ENCODE measurements at places on chromosomes 13 and 19.

- DNase-seq = no peak
Measured at GRCh38 chr13:113975416-113975815, 1.5 kb upstream of the C13orf46 start.

GRCh38 chr13:71017607-71018006, 849.4 kb downstream of the DACH1 start:
- DNase-seq = no peak

GRCh38 chr19:10642473-10643171, 11.5 kb upstream of the ILF3 start:
- DNase-seq = no peak

DNA sequence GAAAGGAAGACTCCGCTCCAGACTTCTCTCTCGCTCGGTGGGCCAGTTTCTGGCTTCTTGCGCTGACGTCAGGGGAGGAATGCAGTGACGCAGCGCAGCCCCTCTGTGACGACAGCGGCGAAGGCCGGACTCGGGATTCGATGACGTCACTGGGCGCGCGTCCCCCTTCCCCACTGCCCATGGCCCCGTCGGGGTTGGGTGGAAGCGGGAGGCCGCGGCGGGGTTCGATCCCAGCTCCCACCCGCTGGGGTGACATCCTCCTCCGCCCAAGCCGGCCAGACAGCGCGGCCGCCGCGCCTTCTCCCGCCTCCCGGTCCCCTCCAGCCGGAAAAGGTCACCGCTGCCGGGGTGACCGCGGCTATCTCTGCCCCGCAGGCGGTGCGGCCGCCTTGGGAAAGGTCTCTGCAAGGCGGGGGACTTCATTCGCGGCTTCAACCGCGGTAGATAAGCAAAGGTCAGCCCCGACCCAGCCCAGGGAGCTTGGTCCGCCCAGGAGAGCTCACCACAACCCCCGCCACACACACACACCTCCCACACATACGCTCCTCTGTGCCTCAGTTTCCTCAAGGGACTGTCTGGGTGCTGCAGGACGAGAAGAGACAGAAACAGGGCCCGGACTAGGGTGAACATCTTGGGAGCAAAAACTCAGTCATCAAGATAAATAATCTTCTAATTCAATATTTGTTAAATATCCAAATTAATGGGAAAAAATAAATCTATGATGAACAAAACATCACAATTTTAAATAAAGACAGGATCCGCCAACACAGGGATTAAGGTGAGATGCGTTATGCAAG, 844 bp upstream of the RFX1 start:
- no peak for DNase-seq

- no peak for DNase-seq
Measured at GRCh38 chr19:17210296-17210695, 4.9 kb upstream of the USE1 start.

GRCh38 chr13:103324641-103325040, 258.4 kb upstream of the SLC10A2 start:
- no peak for DNase-seq

GRCh38 chr13:41919031-41919740, 41.7 kb downstream of the VWA8 start:
- DNase-seq = no peak

GRCh38 chr19:52140032-52140710, 433 bp upstream of the ZNF616 start:
- DNase-seq = no peak

DNA sequence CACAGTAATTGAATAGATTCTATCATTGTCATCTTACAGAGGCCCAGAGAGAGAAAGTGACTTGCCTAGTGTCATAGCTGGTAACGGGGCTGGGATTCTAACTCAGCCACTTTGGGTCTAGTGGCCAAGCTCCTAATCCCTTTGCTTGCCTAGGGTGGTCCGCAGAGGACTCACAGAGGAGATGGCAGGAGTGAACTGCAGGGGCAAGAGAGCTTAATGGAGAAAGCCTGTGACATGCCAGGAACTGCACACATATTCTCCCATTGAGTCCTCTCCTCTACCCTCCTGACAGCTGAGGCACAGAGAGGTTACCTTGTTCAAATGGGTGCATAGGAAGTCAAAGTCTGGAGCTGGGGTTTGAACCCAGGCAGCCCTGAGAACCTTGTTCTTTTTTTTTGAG, 2.7 kb downstream of the LSR start:
- no peak for DNase-seq

DNA sequence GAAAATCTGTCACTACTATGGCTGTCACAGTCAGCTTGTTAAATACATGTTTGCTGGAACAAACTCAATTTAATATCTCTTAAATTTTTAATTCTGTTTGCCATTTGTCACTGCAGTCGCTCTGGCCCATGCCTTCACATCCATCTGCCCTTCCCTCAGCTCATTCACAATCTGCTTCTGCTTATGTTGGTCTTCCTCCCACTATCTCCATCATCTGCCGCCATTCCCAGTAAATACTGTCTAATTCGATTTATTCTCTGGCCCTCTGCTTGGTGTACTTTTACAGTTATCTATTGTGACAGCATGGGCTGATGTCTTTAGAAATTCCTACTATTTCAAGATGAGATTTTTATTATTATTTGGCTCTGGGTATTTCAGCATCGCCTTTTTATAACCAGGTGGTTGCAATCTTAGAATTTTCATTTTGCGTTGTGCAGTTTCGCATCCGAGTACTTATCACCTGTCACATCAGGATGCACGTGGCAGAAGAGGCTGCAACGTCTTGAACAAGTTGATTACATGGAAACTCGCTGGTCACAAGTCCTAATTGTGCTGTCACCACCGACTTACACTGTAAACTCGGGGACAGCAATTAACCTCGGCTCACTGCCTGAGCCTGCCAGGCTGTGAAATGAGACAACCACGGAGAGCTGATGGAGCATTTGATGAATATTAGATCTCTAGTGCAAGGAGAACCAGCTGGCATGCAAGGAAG, 158.4 kb downstream of the MYO16 start:
- no peak for DNase-seq

DNA sequence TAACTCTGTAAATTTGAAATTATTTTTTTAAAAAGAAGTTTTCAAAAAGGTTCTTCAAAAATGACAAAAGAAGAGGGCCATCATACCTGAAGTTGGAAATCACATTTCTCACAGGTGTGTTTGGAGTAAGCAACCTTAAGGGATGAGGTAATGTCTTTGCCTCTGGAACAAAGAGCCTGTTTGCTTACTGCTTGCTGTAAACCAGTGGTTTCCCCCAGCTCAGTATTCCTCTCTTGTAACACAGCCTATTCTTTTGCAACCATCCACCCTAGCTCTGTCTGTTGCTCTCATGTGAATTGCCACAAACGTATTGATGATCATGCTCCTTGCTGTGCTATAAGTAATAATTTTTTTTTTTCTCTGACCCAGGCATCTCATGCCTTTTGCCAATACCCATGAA, 38.1 kb downstream of the UCHL3 start:
- DNase-seq = no peak

DNA sequence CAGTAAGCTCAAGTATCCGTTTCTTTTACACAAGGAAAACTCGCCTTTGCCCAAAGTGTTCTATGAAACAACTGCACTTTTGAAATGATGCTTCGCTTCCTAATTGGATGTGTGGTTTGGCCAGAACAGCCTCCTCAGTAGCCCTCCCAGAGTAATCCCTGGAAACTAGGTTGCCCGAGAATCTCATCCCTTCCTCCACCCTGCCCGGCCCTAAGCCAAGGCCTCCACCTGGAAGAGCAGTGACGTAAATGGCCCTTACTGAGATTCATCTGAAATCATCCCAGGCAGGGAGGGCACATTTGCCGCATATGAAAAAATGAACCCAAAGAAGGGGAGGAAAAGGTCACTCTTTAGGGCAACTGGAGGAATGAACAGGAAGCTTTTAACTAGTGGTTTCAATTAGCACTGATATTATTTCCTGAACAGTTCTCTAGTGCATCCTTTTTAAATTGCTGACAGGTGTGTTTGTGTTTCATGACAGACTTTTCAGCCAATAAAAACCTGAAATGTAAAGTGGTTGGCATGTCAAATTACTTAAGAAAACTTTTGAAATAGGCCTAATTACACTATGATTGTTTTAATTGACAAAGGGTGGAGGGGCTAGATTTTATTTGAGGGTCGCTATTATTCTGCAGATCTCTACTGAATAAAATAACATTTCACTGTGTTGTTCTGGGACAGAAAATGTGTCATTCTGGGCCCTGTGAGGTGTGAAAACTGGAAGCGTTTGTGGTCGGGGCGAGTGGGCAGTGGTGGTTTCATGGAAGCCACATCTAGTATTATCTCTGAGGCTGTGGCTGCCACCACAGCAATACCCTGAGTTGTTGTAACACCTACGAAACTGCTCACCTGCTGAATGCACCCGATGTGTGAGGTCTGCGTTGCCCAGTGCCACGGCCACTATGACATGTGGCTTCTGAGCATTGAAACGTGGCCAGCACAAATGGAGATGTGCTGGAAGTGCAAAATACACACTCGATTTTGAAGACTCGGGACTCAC, 112.1 kb downstream of the ZIC5 start:
- DNase-seq = peak; percentile 60

DNA sequence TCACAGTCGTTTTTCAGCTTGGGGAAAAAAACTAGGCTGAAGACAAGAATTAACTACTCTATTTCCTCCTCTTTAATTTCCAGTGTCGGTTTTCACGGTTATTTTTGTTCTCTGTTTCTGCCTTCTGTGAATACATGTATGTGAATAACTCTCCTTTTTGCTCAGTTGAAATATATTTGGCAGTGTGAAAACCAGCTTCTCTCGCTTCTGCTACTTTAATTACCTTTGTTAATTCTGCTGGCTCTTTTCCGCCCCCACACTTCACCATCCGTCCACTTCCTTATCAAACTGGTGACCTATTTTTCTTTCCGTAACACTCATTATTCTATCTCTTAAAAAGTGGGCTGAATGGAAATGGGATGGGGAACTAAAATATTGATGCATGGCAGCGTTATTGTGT, 126.4 kb downstream of the POU4F1 start:
- no peak for DNase-seq

GRCh38 chr19:44904426-44904994, 1.1 kb upstream of the APOE start:
- DNase-seq = peak; percentile 15

GRCh38 chr19:40907968-40908735, 26.1 kb upstream of the CYP2A7 start:
- peak; percentile 53 for DNase-seq

GRCh38 chr19:6038634-6039405, 60.9 kb upstream of the RANBP3 start:
- DNase-seq = peak; percentile 52

DNA sequence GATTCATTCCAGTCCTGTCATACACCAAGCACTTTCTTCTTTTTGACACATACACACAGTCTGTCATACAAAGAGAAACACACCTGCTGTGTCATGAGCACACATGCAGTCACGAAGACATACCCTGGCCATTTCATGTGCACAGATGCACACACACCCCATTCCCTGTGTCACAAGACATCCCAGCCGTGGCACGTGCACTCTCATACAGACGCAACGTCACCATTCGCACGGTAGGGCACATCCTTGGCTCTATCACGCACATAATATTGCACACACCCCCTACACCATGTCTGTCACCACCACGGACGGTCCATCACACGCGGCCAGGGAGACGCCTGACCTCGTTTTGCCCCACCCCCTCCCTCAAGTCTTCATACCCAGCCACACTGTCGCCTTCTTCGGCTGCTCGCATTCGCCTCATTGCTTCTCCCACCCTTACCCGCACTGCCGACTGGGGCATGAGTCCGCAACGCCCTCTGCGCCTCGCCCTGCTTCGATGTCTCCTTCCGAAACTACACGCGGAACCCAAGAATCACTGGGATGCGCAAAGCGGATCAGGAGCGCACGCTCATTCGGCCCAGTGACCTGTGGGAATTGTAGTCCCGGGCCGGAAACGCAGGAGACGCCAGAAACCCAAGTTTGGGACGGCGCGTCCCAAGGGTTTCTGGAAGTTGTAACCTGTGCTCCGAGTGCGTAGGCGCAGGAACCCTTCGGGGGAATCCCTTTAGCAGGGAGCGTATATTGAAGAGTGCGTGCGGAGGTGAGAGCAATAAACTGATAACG, 6.8 kb upstream of the ZNF283 start:
- DNase-seq = peak; percentile 14

- no peak for DNase-seq
Measured at GRCh38 chr19:15280915-15281683, 48.9 kb upstream of the EPHX3 start.

DNA sequence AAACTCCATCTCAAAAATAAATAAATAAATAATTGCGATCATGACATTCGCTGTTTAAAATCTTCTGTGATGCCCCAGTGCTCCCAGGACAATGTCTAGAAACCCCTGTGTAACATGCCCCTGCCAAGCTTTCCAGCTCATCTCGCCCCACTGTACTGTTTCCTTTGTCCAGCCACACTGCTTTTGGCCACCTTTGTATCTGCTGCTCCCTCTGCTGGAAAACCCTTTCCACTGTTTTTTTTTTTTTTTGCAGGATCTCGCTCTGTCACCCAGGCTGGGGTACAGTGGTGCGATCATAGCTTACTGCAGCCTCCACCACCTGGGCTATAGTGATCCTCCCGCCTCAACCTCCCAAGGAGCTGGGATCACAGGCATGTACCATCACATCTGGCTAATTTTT, 7.5 kb downstream of the PLAUR start:
- no peak for DNase-seq

DNA sequence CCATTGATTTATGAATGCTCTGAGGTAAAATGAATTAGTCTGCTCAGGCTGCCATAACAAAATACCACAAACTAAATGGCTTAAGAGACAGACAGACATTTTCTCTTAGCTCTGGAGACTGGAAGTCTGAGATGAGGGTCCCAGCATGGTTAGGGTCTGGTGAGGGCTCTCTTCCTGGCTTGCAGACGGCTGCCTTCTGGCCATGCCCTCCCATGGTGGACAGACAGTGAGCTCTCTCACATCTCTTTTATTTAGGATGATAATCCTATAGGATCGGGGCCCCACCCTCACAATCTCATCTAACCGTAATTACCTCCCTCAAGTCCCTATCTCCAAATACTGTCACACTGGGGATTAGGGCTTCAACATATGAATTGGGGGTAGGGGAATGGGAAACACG, 47.1 kb downstream of the HSPH1 start:
- DNase-seq = no peak

GRCh38 chr19:48638831-48639381, 1.7 kb upstream of the DBP start:
- DNase-seq = no peak

- DNase-seq = no peak
Measured at GRCh38 chr13:67296511-67296910, 66.4 kb upstream of the PCDH9 start.

DNA sequence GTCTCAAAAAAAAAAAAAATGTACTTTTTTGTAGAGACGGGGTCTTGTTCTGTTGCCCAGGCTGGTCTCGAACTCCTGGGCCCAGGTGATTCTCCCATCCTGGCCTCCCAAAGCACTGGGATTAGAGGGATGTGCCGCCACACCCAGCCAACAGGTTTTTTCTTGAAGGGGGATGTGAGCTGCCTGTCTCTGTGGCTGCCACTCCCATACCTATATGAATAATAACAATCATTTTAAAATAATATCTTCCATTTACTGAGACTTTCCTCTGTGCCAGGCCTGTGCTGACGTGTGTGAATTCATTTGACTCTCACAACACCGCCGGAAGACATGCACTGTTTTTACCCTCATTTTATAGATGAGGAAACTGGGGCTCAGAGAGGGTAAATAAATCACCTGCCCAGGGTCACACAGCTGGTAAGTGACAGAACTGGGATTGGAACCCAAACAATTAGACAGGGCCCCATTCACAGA, 7.2 kb upstream of the BCL3 start:
- no peak for DNase-seq

- no peak for DNase-seq
Measured at GRCh38 chr19:5028229-5028886, 59.4 kb downstream of the KDM4B start.

Data from activated CD4-positive, alpha-beta T cell treated with anti-CD3 and anti-CD28 coated beads, Interleukin-2, Interleukin-6, amounts not matched to agents 100 ng/mL and 50 ng/mL, durations not matched to agents 16 hours and 8 hours (primary cell).